ENCODE measurements at places on chromosomes 2 and 18.

GRCh38 chr2:155099784-155100183, 401.3 kb downstream of the KCNJ3 start:
- DNase-seq, result peak; percentile 83

DNA sequence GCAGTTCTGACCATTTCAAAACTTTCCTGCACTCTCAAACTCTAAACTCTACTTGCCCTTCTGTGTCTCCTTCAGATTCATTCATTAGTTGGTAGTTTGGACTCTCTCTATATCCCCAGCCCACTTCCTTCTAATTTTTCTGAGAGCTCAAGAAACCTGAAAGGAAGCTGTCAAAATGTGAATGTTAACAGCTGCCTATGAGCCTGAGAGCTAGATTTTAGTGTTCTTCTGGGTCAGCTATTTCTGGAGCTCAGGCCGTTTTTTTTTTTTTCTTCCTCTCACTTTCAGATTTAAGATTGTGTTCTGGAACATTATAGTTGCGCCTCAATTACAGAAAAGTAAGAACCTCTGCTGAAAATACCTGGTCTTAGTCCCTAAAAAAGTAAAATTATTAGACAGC, 73.1 kb downstream of the RTN4 start:
- no peak for DNase-seq

DNA sequence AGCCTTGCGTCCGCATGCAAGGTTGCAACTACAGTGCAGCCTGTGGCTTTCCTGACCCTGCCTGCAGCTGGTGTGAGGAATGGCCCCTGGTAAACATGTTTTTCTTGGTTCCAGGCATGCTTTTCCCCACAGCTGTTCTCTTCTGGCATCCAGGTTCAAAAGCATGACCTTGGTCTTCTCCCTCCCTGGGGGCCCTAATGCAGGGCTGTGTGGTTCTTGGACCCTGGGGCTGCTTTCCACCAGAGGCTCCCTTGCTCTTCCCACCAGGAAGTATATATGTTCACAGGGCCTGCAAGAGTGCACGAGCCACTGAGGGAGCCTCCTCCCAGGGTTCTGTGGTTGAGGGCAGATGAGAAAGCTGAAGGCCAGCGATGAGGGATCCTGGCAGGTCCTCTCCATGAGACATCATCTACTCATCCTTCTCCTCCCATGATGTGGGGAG, 125.9 kb downstream of the BCL2L11 start:
- no peak for DNase-seq

DNA sequence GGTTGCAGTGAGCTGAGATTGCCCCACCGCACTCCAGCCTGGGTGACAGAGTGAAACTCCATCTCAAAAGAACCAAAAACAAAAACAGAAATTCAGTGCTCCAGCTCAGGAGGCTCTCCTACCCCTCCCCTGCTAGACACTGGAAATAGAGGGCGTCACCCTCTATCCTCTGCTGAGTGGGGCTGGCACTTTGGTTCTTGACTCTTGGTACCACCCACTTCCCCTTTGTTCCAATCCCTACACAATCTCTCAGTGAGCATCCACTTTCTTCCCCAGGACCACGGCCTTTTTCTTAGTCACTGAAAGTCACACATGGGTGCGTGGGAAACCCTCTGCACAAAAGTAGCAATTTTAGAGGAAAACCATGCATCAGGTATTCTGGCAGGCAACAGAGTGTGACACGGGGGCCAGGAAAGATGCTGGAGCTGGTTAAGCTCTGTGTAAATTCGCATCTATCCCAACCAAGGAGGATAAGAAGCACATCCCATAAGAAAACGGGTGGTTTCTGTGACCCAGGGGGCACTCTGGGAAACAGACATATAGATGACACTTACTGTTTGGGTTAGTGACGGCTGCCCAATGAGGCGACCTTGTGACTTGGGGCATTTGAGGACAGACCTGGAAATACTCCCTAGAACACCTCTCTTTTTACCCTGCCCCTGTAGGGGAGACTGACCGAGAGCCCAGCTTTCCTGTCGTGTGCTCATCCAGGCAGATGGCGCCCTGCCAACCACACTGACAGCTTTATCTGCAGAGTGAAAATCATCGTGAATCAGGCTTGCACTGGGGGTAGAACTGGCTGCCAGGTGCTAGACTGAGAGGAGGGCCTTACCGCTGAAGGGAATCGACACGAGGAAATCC, 7.7 kb downstream of the HJURP start:
- DNase-seq, result no peak

DNA sequence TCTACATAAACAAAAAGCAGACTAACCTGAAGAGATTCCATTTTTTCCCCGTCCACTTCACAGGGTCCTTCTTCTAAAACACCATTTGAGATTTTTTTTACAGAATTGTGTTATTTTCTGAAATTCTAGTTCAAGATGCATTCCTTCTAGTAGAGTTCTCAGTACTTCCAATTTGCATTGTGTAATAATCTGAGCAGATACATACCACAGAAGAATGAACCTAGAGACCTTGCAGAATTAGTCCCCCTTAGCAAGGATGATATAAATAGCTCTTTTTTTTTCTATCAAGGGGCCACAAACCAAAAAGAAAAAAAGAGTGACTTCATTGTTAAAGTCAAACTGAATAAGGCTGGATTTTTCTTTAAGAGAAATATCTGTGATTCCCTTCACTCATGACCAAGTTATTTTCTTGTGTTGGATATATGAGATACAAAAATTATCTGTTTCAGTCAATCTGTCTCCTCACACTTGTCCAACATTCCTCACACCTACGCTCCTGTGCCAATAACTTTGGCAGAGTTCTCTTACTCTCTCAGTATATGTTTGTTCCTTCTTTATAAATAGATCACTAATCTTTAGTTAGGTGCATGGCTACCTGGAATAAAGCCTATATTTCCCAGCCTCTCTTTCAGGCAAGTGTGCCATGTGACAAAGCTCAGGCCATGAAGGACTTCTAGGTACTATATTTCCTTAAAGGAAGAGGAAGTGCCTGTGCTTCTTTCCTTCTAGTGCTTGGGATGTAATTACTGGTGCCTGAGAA, 183.5 kb downstream of the ZNF385B start:
- no peak for DNase-seq

DNA sequence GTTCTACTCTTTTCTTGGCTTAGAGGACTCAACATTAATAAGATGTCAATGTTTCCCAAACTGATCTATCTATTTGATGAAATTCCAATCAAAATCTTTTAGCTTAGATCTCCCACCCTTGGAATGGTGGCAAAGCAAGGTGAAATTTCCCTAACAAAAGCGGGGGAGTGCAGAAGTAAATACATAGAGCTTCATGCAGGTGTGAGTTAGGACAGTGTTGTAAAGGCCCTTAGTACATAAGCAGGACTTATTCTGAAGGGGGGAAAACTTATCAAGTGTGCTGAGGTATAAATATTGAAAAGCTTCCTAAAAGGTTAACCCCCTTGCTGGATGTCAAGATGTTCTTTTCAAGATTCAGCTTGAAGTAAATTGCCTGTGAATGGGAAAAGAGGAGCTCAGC, 608.6 kb upstream of the CELF4 start:
- no peak for DNase-seq

GRCh38 chr2:18610090-18610489, 20.7 kb upstream of the NT5C1B start:
- no peak for DNase-seq

DNA sequence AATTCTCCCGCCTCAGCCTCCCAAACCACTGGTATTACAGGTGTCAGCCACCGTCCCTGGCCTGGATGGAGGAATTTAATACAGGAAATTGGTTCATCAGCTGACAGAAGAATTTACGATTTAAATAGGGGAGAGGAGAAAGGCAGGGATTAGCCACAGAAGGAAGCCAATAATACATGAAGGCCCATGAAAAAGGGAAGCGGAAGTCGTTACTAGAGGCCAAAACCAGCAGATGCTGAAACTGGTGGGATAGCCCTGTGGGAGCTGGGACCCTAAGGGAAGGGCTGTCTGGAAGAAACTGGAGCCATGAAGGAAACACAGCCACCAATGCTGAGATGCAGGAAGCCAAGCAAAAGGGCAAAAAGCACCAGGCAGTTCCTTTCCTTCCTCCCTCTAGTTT, 163.7 kb upstream of the RMP24 start:
- DNase-seq, result no peak

GRCh38 chr2:120738786-120739437, 3.2 kb downstream of the GLI2 start:
- DNase-seq, result no peak

DNA sequence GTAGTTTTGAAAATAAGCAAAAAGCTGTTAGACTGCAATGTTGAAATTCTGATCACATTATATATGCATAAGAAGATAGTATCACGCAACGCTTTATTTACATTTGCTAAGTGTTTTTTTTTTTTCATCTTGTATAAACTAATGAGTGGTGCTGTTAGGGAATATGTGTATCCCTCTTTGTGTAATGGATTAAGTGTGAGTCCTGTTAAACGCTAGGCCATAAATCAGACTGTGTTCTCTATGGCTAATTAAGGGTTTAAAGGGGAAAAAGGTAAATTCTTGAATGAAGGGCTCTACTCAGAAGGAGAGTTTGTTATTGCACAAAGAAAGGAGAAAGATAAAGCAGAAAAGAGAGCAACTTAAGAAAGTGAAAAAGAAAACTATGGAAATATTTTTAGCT, 4.8 kb upstream of the ASXL3 start:
- DNase-seq, result no peak

GRCh38 chr18:23069481-23069880, 65.8 kb upstream of the CABLES1 start:
- DNase-seq, result no peak

DNA sequence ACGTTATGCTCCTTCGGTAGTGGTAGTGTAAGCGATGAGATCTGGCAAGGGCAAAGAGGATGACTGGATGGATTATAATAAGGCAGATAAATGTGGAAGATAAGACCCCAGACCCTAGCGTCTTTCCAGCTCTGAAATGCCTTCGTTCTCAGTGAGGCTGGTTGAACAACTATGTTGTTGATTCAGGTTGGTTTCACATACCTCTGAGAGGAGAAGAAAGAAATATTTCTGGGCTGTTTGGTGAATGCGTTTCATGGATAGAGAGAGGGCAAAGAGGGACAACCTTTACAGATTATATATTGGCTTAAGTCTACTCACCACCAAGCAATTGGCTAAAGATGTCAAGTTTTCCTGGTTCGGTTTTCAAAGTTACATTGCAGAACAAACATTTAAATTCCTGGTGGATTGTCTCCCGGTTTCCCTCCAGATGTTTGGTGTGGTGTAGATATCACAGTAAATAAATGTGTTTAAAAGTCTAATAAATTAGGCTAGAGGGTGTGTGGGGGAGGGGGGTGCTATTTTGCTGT, 190.1 kb upstream of the GLI2 start:
- no peak for DNase-seq

Measured in HT1080 (cell line).